ENCODE measurements at places on chromosomes 4 and X. TPM values are rescaled to one million over a fixed set of nuclear protein-coding genes. Genes with fewer than 3 reads are reported as not detected.

- no peaks in the 10 kb centered on the region for H3K4me1 ChIP-seq
- H3K27ac ChIP-seq = no peak overlapping the region
- no peak for DNase-seq
- no peaks in the 10 kb centered on the region for H3K36me3 ChIP-seq
- no peak overlapping the region for H3K4me3 ChIP-seq
- no peaks in the 10 kb centered on the region for H3K27me3 ChIP-seq
These were observed 807.4 kb downstream of the FSTL5 start for GRCh38 chr4:161356351-161356750.

DNA sequence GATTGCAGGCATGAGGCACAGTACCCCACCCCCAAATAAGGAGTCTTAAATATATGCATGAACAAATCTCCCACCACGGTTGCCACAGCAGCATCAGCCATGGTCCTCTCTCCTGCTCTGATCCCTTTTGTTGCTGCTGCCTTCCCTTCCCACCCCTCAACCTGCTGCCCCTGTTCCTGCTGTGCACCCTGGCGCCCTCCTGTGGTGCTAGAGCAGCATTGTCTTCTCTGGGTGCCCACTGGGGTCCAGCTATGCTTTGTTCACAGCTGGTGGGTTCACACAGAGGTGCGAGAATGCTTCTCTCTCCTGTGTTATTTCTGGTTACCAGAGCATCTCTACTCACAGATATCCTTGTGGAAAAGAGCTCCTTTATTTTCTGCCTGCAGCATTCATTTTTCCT, 116.2 kb downstream of the GATB start:
- no peaks in the 10 kb centered on the region for H3K27me3 ChIP-seq
- H3K4me1 ChIP-seq = peaks cover 9% of the 10 kb centered on the region
- no peak overlapping the region for H3K4me3 ChIP-seq
- DNase-seq = peak; percentile 75

- H3K27ac ChIP-seq = no peak overlapping the region
- H3K27me3 ChIP-seq = peaks cover 4% of the 10 kb centered on the region
- H3K4me1 ChIP-seq = no peaks in the 10 kb centered on the region
- DNase-seq = no peak
These were observed 721.0 kb upstream of the NDST4 start for GRCh38 chr4:115834441-115834840.

DNA sequence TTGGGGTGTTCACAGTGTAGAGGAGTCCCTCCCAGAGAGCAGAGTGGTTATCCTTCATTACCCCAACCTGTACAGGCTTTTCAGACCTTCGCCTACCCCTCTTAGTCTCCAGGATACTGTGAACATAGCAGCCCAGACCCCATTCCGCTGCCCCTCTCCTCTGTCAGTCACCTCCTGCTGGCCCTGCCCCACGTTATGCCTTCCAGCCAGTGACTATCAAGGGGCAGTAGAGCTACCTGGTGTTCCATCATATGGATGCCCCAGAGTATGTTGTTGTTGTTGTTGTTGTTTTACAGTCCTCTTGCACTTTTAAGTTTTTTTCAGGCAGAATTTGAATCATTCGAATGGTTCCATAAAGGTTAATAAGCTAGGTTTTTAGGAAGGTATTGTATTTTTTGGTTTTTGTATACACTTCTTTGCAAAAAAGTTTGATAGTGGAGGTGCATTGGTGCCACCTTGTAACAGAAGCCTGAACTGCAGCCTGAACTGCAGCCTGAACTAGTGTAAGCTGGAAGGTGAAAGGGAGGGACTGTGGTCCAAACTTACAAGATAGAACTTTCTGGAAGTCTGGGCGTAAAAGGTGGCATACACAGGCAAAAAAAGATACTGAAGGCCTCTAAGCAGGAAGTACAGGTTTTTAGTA, 101.4 kb upstream of the RAB40AL start:
- H3K4me1 ChIP-seq = no peaks in the 10 kb centered on the region
- no peaks in the 10 kb centered on the region for H3K27me3 ChIP-seq
- no peaks in the 10 kb centered on the region for H3K36me3 ChIP-seq
- DNase-seq = peak; percentile 12

DNA sequence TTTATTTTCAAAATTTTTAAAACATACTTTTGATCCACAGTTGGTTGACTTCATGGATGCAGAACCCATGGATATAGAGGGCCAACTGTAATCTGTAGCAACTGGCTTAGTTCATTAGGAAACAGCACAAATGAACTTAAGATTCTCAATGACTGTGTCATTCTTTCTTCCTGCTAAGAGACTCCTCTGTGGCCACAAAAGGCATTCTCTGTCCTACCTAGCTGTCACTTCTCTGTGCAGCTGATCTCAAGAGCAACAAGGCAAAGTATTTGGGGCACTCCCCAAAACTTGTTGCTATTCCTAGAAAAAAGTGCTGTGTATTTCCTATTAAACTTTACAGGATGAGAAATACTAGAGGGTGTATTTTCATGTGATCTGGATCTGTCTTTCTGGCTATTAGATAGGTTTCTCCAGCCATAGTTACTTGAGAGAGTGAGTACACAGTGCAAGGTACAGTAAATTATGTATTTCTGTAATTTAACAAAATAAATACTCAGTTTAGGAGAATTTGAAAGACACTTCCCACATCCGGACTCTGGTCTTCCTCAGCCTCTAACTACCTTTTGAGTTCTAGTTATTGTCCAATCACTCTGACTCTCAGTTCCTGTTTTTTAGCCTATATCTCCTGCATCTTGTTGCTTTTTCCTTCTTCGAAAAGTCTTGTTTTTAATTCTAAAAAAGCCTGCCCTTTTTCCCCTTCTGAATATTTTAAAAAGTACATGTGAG, 21.8 kb downstream of the TLR2 start:
- no peaks in the 10 kb centered on the region for H3K4me1 ChIP-seq
- no peaks in the 10 kb centered on the region for H3K27me3 ChIP-seq
- H3K4me3 ChIP-seq = no peak overlapping the region
- H3K27ac ChIP-seq = no peak overlapping the region
- H3K36me3 ChIP-seq = no peaks in the 10 kb centered on the region

GRCh38 chr4:4386296-4386735, 586 bp upstream of the NSG1 start:
- peak overlapping the region; percentile 89 for H3K4me3 ChIP-seq
- no peaks in the 10 kb centered on the region for H3K36me3 ChIP-seq
- H3K27me3 ChIP-seq = peaks cover 25% of the 10 kb centered on the region
- peak overlapping the region; percentile 79 for H3K27ac ChIP-seq

DNA sequence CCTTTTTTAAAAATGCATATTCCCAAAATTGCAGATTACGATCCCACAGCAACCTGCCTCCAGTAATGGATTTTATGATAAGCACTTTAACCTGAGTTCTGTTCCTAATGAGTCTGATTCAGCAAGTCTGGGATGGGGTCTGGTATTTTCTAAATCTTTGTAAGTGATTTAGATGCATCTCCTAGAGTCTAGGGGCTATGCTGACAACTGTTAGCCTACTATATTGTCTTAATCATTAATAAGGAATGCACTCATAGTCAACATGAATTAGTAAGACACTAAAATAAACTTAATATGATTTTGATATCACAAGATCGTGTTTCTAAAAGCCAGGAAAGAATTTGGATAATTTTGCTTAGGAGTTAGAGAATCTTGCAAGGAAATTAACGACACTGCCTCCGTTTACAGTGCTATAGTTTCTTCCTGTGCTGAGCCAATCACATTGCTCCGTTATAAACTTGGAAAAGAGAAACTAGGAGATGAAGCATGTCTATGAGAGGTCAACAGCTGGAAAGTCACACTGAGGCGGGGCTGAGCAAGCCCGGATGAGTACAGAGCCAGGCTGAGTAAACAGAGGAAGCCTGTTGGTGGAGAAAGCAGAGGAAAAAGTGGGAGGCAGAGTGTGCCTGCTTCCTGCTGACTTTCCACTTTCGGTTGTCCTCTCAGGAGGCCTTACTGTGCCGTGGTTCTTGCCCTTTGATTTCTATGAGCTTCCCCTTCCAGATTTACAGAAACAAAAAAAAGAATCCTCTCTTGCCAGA, 5.4 kb downstream of the SCARB2 start:
- peaks cover 66% of the 10 kb centered on the region for H3K4me1 ChIP-seq
- DNase-seq = no peak
- peaks cover 6% of the 10 kb centered on the region for H3K36me3 ChIP-seq
- H3K4me3 ChIP-seq = peak overlapping the region; percentile 86
- H3K27ac ChIP-seq = peak overlapping the region; percentile 97
- peaks cover 12% of the 10 kb centered on the region for H3K27me3 ChIP-seq

- peaks cover 45% of the 10 kb centered on the region for H3K4me1 ChIP-seq
- no peak for DNase-seq
- H3K27me3 ChIP-seq = peaks cover 6% of the 10 kb centered on the region
- H3K36me3 ChIP-seq = no peaks in the 10 kb centered on the region
- no peak overlapping the region for H3K4me3 ChIP-seq
These were observed 12.0 kb upstream of the DCHS2 start for GRCh38 chr4:154503598-154503997.

Gene F8
- 1.8 TPM for total RNA-seq

Gene SYN1
- total RNA-seq = 34.2 TPM

Gene SLC10A4
- total RNA-seq = 7.1 TPM

Gene NKAP
- 7.8 TPM for total RNA-seq

Gene MAGEA4
- not detected for total RNA-seq

All from glutamatergic neuron (in vitro differentiated cells).